Frontal cortex (tissue), 4 donors: ENCODE measurements at places on chromosomes 16 and 17. TPM values are rescaled to one million over a fixed set of nuclear protein-coding genes. Genes with fewer than 3 reads are reported as not detected.

DNA sequence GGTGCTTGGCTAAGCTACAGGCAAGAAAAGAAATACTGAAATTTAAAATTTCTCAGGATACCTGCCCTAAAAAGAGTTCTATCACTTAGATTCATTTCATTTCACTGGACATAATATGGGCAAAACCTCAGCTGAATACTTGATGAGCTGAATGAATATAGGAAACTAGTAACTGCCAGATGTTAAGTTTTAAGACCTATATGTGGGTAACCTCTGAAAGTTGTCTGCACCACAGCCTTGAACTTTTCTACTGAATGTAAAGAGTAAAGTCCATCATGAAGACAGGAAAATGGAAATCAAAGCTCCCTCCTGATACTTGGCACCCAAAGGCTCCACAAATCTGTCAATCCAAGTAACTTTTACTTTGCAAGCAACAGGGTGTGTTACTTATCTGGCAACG lies 50.8 kb downstream of the HIC1 start:
- DNase-seq = no peak

HSPB9 gene
- under 0.01 TPM for total RNA-seq

ADAM11 gene
- 14.7 TPM for total RNA-seq

DNA sequence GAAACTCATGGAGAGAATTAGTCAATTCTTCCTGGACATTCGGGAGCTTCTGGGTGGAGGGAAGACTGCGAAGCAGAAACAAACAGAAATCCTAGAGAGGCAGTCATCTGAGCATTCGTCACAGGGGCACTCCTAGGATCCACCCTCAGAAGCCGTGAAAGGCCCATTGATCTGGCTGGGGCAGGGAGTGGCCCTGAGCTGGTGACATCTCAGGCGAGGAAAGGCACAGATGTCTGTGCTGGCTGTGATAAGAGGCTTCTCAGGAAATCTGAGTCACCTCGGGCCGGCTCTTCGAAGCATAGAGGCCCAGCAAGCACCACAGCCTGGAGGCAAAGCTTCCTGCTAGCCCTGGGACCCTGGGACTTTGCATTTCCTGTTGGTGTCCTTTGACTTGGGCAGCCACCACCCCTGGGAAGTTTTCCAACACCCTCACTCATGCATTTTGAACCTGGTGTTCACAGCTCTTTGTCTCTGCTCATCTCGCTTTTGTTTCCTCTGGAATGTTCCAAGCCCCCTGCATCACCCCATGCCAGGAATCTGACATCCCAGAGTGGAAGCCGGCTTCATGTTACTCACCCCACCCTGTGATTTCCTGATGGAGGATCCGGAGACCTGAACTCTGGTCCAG lies 23.3 kb upstream of the CDRT4 start:
- peak; percentile 64 for DNase-seq

DNA sequence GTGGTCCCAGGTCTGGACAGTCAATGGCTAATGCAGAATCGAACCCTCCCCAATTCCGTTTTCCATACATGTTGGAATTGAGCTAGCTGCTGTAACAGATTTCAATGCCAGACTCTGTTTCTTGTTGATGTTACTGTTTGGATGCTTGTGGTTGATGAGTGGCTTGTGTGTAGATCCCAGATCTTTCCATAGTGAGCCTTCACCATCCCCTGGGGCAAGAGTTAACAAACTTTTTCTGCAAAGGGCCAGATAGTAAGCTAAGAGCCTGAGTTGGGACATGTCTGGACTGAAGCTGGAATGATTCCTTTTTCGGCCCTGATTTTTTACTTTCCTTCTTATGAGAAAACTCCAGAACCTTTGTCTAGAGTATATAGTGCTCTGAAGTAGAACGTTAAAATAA lies 296.3 kb downstream of the CPPED1 start:
- no peak for DNase-seq

- no peak for DNase-seq
Measured at GRCh38 chr16:66525396-66526180, 24.3 kb downstream of the TK2 start.

DNA sequence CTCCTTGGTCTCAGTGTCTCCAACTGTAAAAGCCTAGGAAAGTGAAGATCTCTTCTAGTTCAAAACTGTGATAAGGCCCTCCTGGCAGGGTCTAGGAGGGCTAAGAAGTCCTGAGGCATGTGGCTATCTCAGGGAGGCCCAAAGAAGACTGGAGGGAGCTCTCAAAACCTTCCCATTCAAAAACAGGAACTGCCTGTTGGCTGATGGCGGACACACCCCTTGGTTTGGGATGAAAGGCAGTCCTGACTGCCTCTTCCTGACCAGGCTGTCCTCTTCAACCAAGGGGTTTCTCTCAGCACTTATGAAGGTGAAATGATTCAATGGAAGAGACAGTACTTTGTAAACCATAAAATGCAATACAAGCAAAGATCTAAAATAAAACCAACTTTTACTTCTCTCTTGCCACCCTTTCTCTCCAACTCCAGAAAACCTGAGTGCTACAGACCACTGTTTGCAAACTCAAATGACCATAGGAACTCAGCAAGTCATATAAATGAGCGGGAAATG lies 4.7 kb downstream of the ZNF764 start:
- DNase-seq = no peak

MAP2K4 gene
- 109 TPM for total RNA-seq

GRCh38 chr17:261635-262034 lies 80.2 kb upstream of the DOC2B start:
- DNase-seq = no peak

GRCh38 chr16:11147754-11148444 lies 108.1 kb downstream of the SOCS1 start:
- DNase-seq = no peak

CCL7 gene
- not detected for total RNA-seq

DNA sequence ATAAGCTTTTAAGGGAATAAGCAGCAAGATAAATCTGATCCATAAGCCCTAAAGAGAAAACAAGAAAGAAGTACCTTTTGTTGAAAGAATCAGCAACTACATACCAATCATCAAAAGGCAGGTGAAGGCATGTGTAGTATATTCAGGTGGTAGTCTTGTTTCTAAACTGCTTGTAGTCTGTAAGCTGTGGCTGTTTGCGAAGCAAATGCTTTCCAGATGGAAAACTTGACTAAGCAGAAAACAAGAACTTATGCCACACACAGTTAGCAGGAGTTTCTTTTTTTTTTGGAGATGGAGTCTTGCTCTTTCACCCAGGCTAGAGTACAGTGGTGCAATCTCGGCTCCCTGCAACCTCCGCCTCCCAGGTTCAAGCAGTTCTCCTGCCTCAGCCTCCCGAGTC lies 5.7 kb downstream of the CBX1 start:
- DNase-seq = no peak

DNA sequence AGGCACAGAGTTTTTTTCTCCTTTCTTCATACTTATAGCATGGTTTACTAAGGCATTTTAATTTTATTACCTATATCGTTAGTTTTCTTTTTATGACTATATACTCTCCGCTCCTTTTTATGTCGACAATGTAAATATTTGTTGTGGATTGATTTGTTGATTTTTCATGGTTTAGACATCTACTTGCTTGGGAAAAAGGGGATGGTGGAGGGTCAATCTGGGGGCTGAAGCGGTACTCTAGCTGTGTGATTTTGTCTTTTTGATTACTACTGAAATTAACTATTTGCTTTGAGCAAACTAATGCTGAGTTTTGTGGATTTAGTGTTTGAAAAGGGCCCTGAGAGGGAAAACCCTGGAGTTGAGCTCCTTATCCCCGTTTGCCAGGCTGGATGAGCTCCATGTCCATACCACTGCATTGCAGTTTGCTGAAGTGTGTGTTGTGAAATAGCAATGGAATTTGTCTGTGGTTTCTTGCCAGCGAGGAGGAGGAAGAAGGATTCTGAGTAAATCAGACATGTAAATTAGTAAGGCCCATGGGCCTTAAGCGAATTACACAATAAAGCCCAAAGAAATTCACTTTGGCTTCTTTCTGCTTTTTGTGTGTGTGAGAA lies 72.0 kb downstream of the FTO start:
- no peak for DNase-seq

GRCh38 chr17:31882571-31882970 lies 18.9 kb downstream of the UTP6 start:
- no peak for DNase-seq

DNA sequence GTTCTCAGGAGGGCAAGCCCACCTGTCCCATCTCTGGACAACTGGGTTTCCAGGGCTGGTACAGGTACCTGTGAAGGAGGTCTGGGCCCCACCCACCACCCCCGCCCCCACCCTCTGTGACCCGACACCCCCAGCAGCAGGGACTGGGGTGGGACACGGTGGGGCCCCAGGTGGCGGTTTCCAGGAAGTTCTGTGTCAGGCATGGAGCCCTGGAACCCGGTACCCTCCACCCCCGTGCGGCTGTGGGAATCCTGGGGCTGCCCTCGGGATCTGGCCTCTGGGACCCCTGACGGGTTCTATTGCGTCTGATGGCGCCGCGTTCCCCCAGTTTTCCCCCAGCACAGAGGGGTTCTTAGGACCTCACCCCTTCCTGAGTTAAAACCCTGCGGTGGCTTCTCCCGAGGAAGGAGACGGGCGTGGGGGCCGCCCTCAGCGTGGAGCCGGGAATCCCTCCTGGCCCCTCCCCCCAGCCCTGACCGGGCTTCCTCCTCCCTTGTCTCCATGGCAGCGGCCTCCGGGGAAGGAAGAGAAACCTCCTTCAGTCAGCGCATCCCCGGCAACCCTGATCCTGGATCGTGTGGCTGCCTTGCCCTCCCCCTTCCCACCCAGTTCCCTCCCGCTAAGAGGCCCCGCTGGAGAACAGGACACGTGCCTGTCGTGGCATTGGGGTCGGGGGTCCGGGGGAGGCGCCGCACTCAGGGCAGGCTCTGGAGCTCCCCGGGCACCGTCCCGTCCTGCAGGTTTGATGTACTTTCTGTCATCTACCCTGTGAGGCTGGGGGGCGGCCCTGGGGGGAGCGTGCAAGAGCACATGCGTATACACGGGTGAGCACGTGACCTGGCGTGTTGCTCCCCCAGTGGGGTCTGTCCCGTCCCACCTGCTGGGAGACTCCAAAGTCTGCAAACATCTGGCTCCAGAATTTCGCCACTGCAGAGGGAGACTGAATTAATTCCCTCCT lies 30.3 kb downstream of the CACNA1H start:
- peak; percentile 68 for DNase-seq

CHST4 gene
- not detected for total RNA-seq

DNA sequence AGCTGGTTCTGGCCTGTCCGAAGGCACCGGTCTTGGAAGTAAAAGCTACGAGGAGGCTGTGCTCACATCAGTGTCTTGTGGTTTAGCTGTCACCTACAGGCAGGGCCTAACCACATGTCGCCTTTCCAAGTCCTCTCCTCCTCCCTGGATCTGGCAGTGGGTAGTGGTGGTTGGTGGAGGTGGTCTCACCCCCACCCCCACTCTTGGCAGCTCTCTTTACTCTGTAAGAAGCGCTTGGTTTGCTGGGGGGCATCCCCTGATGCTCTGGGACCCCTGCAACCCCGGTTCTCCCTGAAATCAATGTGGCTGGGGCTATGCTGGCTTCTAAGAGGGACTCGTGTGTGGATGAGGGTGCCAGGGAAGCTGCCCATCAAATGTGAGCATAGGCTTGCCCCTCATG lies 68.3 kb downstream of the WIPI1 start:
- DNase-seq = no peak

GRCh38 chr17:44197980-44198720 lies 1.5 kb downstream of the ATXN7L3 start:
- DNase-seq = no peak

- no peak for DNase-seq
Measured at GRCh38 chr16:51149251-51149661, 1.8 kb downstream of the SALL1 start.

DNA sequence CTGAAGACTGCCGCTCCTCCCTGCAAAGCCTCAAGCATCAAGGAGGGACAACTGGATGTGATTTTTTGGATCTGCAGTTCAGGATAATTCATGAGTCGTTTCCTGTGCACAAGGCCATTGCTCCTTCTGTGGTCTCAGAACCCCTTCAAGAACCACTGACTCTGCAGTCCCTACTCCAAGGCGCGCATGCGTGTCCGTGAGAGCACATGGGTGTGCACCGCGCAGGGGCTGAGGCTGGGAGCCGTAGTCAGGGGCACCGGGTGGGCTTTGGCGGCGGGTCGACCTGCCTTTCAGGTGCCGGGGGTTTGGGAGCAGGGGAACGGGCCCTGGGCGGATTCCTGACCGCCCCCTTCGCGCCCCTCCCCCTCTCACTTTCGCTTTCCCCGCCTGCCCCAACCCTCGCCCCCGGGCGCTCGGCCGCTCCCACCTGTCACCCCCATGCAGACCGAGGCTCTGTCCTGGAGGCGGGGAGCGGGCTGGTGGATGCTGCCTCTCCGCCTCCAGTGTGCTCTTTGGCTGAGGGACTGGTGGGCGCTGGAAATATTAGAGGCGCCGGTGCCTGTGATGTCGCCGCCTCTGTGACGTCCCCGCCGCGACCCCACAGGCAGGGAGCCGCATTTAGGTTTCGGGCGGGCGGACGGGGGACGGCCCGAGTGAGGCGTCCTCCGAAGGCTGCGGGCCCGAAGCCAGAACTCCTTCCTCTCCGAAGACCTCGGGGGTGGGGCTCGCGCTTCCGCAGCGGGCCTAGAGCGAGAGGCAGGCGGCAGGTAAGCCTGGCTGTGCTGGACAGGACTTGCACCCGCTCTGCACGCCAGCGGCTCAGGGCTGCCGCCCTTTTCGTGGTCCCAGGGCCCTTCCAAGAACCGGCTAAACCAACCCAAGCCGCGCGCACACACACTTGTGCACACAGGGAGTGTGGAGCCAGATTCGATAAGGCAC lies at the start of gene SPATA32:
SPATA32 (minus strand) TSS at position 518 of the 939 bp plus-strand sequence; CDS start at position 440, 78 bp downstream.
- peak; percentile 60 for DNase-seq

DNA sequence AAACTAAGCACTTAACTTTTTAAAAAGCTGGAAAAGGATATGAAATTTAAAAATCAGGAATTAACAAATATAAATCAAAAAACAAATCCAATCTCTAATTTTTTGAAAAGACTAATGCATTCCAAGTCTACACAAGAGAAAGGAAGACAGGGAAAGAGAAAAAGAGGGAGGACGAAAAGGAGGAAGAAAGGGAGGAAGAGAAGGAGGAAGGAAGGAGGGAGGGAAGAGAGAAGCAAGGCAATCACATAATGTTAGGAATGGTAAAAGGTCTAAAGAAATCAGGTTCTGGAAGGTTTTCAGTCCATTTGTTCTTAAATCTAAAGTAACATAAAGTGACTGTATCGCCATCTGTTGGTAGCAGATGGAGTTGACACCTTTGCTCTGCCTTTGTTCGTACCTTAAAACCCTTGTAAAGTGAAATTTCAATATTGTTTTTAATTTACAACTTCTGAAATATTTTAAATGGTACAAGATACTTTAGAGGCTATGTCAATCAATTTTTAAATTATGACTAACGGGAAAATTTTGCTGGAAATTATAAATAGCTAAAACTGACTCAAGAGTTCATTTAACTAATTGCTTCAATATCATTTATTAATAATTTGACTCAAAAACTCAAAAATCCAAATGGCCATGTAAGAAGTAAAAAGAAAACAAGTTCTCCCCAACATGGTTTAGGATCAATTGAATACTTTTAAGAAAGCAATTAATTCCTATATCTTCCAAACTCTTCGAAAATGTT lies 20.4 kb upstream of the CDYL2 start:
- no peak for DNase-seq
